ENCODE measurements at places on chromosomes 3 and 15.

- DNase-seq = no peak
These were observed 35.0 kb upstream of the COLQ start for GRCh38 chr3:15556512-15556911.

DNA sequence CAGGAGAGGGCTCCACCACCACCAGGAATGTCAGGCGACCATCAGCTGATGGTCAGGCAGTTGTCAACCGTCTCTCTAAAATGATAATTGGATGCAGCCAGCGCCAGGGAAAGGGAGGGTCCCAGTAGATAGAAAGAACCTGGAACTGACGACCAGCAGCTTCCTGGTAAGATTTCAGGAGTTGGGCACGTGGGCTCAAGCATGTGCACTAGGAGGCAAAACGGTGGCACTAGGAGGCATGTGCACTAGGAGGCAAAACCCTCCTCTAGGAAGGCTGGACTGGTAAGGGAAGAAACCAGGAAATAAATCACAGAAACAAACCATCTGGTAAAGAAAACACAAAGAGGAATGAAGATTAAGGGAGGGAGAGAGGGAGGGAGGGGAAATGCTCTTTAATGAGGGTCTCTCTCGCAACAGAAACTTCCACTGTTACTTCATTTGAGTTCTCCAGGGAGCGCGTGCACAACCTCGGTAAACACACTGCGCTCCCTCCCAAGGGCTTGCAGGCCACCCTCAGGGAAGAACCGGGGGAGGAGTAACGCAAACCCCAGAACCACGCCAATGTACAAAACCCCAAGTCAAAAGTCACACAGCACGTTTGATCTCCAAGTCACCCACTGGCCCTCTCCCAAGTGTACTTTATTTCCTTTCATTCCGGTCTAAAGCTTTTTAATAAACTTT is 116.7 kb downstream of the XXYLT1 start:
- DNase-seq = no peak

GRCh38 chr3:84893211-84893610 is 65.6 kb upstream of the CADM2 start:
- no peak for DNase-seq

DNA sequence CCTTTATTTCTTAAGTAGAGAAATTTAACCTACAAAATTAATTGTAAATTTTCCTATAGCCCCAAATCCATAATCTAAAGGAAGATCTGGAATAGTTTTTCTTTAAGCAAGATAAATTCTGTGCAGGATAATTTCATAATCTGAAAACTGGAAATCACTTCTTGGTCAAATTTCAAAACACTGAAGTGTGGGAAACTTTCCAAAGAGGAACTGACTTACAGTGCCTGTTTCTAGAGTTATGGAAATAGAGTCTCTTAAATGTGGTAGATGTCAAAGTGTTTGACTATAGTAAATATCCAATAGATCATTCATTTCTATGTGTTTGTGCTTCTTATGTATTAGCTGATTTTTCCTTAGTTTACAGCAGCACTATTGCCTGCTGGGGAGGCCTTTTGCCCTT is 1.6 kb upstream of the P2RY13 start:
- DNase-seq = no peak

- no peak for DNase-seq
These were observed 61.9 kb downstream of the LRRK1 start for GRCh38 chr15:100981086-100981485.

GRCh38 chr3:19399356-19399755 is 251.0 kb downstream of the KCNH8 start:
- DNase-seq = no peak

- DNase-seq = no peak
These were observed 169.3 kb downstream of the RAB11A start for GRCh38 chr15:66038387-66039116.

DNA sequence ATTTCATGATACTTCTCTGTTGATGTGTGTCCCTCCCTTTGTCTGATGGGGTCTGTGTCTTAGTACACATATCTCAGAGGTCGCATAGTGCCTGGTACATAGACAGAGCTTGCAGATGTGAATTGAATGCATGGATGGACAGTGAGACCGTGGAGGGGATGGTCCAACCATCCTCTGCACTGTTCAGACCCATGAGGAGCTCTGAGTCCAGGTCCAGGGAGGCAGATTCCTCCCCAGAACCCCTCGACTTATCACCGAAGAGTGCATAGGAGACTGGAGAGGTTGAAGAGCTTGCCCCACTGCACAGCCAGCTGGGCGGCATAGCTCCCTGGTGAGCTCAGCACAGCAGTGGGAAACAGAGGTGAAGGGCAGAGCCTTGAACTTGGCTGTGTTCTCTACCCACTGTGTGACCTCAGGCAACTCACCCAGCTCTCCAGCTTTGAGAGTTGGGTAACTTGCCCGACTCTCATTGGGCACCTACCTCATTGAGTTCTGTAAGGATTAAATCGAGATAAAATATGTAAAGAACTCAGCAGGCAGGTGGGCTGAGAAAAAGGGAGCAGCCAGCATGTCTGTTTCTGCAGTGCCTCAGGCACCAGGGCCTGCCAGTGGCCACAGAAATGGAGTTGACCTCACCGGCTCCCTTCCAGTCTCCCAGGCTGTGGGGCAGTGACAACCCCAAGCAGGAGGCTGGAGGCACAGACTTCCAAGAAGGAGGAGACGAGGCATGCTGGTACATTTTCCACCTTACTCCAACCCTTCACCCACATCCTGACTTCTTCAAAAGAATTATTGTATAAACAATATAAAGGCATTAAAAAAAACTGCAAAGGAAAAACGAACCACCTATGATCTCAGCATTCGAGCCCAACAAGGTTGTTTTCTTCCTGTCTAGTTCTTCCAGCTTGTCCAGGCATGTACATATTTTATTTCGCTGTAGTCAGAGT is 54.1 kb upstream of the TFRC start:
- DNase-seq = no peak

DNA sequence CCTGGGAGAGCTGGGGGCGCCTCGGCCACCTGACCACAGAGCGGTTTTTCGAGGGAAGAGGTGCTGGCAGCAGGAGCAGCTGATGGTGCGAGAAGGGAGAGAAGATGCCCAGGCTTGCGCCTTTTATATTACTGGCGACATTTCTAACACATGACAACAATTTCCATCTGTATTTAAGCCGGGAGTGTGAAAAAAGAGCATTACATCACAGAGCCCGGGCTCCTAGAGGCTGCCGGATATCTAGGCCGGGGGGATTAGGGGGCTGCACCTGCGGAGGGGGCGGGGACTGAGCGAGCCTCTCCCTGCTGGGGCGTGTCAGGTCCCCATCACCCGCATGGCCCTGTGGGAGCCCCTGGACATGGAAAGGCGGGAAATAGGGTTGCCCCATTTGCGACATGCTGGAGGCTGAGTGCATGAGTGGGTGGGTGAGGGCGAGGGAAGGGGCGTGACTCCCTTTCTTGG is 440.7 kb downstream of the MAGI1 start:
- no peak for DNase-seq

GRCh38 chr3:38121832-38122461 is 15.0 kb downstream of the ACAA1 start:
- no peak for DNase-seq

- DNase-seq = no peak
These were observed 13.0 kb downstream of the ZBED2 start for GRCh38 chr3:111582120-111582474.

Data from left renal cortex interstitium (tissue), 4 donors.